Endothelial cell of umbilical vein (primary cell): ENCODE measurements at places on chromosomes 5 and 9. TPM values are rescaled to one million over a fixed set of nuclear protein-coding genes. Genes with fewer than 3 reads are reported as not detected.
A peak's percentile ranks its signal among the peaks of the same experiment; 100 is the strongest.

DNA sequence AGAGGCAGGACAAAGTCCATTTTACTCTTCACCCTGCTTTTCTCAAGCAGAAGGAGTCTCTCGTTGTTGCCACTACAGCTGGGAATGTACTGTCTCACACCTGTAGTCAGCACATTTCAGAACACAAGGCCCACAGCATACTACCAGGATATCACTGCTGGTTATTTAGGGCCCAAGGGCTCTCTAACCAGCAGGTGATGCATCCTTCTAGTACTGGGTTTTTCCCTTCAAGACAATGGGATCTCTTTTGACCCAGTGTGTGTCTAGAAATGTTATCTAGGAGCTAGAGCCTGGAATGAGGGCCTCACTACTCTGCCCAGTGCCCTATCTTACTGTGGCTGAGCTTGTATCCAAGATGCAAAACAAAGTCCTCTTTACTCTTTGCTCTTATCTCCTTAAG is 235.1 kb upstream of the PRR16 start:
- no peaks in the 10 kb centered on the region for H3K4me1 ChIP-seq
- H3K36me3 ChIP-seq: no peaks in the 10 kb centered on the region
- no peak overlapping the region for H3K27ac ChIP-seq
- H3K27me3 ChIP-seq: no peaks in the 10 kb centered on the region

The S100Z gene
- not detected in 2 replicates for total RNA-seq

DNA sequence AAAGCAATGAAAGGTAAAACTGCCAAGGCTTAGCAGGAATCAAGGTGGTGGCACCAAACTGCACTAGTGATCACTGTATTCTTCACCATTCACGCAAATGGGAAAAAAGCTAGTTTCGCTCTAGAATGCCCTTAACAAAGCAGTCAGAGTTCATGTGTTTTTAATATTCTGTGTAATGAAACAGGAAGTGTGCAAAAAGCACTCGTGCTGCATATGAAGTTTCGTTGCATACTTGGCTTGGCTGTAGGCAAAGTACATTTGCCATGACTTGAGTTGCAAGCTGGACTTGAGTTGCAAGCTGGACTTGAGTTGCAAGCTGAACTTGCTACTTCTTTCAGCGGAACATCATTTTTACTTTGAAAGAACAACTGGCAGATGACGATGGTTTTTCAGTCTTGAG is 55.4 kb downstream of the FOXI1 start:
- H3K4me1 ChIP-seq: no peaks in the 10 kb centered on the region
- DNase-seq: no peak
- H3K27me3 ChIP-seq: no peaks in the 10 kb centered on the region
- H3K36me3 ChIP-seq: no peaks in the 10 kb centered on the region
- no peak overlapping the region for H3K27ac ChIP-seq

The TEX48 gene
- total RNA-seq: not detected in 2 replicates

DNA sequence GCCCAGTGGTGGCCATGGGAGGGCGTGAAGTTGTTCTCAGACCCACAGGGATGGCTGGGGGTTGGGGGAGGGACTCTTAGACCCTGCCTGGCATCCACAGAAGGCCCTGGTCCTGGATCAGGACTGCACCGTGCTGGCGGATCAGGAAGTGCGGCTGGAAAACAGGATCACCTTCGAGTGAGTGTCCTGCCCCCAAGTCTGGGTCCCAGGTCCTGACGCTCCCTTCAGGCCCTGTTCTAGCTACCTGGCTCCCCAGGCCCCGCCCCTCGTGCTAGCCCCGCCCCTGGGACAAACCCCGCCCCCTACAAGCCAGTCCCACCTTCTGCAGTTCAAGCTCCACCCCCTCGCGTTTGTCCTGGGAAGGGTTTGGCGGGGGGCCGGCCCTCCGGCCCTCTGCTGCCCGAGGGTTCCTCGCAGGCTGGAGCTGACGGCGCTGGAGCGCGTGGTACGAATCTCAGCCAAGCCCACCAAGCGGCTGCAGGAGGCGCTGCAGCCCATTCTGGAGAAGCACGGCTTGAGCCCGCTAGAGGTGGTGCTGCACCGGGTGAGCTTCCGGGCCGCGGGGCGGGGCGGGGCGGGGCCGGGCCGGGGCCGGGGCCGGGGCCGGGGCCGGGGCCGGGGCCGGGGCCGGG is 12.9 kb downstream of the RGS14 start:
- H3K4me1 ChIP-seq: peaks cover 28% of the 10 kb centered on the region
- DNase-seq: peak; percentile 90
- no peak overlapping the region for H3K27ac ChIP-seq
- no peaks in the 10 kb centered on the region for H3K36me3 ChIP-seq

DNA sequence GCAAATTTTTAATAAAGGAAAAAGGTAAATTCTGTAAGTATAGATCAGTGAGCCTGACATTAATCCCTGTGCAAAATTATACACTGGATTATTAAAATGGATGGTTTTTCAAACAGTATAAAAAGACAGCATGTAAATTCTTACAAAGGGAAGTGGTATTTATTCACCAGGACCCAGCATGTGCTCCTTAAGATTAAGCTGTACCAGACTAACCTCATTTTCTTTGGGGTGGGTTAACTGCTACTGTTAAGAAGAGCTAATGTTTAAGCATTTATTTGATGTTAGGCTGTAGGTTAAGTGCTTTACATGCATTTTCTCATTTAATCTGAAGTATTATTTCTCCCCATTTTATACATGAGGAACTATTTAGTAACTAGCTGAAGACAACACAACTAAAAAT is 60.3 kb upstream of the RFX3 start:
- H3K4me3 ChIP-seq: no peak overlapping the region
- H3K4me1 ChIP-seq: no peaks in the 10 kb centered on the region
- H3K27me3 ChIP-seq: no peaks in the 10 kb centered on the region
- no peak overlapping the region for H3K27ac ChIP-seq
- DNase-seq: no peak
- no peaks in the 10 kb centered on the region for H3K36me3 ChIP-seq

The IRX2 gene
- total RNA-seq: not detected in 2 replicates

DNA sequence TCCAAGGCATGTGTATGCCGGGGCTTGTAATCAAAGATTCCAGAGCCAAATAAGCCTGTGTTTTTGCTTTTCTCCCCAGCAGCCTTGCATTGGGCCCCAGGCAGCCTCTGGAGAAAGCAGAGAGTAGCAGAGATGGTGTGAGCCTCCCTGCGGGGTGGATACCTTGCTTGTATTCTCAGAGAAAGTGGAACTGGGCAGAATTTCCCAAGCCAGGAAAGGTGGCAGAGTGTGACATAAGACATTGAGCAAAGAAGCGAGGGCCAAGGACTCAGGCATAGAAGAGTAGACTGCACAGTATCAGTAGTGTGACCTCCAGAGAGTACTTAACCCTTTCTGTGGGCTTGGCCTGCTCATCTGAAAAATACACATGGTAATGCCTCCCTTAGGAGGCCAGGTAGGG is 1.6 kb upstream of the GSN start:
- H3K4me3 ChIP-seq: no peak overlapping the region
- no peak overlapping the region for H3K27ac ChIP-seq
- no peak for DNase-seq
- H3K27me3 ChIP-seq: peaks cover 2% of the 10 kb centered on the region
- no peaks in the 10 kb centered on the region for H3K36me3 ChIP-seq
- H3K4me1 ChIP-seq: peaks cover 22% of the 10 kb centered on the region

The PCDHGA2 gene
- total RNA-seq: 0.58 and 1.2 TPM in 2 replicates

DNA sequence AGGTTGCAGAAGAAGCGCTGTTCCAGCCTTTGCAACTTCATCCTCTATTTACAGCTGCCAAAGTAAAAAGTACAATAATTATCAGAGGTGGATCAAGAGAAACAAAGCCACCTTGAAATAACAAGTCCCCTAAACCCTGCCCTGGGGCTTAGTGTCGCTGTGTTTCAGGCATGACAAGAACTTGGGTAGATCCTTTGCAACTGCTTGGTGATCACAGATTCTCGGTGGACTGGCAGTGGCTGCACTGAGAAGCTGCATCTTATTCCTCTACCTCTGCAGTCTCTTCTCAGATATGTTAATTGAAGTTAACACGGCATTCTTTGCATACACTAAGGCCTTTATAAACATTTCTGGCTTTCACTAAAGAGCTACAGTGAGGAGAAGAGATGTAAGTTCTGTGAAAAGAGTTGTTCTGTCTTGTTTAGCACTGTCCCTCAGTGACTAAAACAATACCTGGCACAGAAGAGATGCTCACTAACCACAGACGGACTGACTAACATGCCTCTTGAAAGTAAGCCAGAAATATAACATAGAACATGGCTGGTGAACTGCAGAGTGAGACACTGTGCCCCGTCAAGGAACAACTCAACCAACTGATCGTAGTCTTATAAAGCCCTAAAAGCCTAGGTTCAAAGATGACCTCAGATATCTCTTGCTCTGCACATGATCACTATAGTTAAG is 144.2 kb downstream of the MLLT3 start:
- no peaks in the 10 kb centered on the region for H3K36me3 ChIP-seq
- no peak overlapping the region for H3K27ac ChIP-seq
- no peak for DNase-seq
- no peak overlapping the region for H3K4me3 ChIP-seq
- no peaks in the 10 kb centered on the region for H3K4me1 ChIP-seq
- H3K27me3 ChIP-seq: peaks cover 2% of the 10 kb centered on the region

The WDR31 gene
- 0.62 and 1.00 TPM in 2 replicates for total RNA-seq

DNA sequence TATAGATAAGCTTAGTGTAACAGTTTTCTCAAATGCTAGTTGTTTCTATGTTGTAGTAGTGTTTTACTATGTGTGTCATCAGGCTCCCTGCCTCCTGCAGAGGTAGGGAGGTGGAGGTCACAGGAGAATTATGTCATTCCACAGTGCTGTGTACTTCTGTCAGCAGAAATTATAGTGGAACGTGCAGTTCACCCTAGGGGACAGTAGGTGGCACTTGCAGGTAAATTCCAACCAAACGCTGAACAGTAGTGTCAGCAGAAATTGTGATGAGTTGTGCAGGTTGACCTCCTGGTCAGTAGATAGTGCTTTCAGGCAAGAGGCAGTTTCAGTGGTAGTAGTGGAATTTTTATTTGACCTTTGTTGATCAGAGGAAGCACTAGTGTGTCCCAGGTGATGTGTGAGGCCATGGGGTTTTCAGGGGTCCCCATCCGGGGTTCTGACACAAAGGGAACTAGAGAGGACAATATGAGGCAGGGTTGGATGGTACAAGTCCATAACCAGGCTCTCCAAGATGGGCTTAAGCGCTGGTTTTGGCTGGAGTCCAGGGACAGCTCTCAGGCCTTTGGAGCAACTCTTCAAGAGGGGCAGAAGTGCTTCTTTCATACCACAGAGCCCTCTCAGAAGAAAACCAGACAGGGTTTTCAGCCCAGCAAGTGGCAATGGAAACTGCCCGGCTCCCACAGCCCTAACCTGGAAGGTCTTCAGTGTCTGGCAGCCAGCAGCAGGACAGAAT is 402.9 kb downstream of the CYLC2 start:
- H3K27ac ChIP-seq: no peak overlapping the region
- no peak overlapping the region for H3K4me3 ChIP-seq
- DNase-seq: no peak
- no peaks in the 10 kb centered on the region for H3K27me3 ChIP-seq
